ENCODE measurements at places on chromosomes 2 and 18. TPM values are rescaled to one million over a fixed set of nuclear protein-coding genes. Genes with fewer than 3 reads are reported as not detected.

Gene PSD4
- total RNA-seq = 0.60 TPM

Gene SEC11C
- total RNA-seq = 300 TPM

Gene DUSP2
- total RNA-seq = 0.50 TPM

- no peak overlapping the region for H3K4me3 ChIP-seq
- no peaks in the 10 kb centered on the region for H3K4me1 ChIP-seq
- no peaks in the 10 kb centered on the region for H3K27me3 ChIP-seq
- no peak overlapping the region for H3K27ac ChIP-seq
These were observed 246.1 kb downstream of the DYSF start for GRCh38 chr2:71699428-71699827.

DNA sequence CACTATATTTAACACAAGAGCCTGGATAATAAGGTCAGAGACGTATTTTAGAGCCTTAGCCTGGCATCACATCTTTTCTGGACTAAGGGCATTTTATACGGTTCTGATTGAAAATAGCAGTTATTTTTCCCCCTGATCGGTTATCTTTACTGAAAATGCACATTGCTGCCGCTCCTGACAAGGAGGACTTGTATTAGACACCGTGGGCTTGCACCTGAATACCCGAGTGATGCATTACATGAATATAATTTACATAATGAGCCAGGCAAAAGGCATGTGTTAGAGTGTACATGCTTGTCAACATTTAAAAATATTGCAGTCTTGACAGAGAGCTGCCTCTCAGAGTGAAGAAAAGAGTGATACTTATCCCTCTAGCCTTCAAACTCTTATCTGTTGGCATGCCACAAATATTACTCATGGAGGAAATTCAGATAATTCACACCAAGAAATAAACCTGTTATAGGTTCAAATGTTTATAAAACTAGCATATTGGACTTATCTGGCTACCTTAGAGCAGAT is 470.5 kb upstream of the ETAA1 start:
- no peak overlapping the region for H3K4me3 ChIP-seq
- H3K27me3 ChIP-seq = no peaks in the 10 kb centered on the region
- no peak for DNase-seq
- no peaks in the 10 kb centered on the region for H3K36me3 ChIP-seq
- peaks cover 10% of the 10 kb centered on the region for H3K4me1 ChIP-seq

- no peaks in the 10 kb centered on the region for H3K36me3 ChIP-seq
- peaks cover 32% of the 10 kb centered on the region for H3K4me1 ChIP-seq
- no peak for DNase-seq
- H3K27ac ChIP-seq = no peak overlapping the region
These were observed 135.9 kb upstream of the HNRNPA3 start for GRCh38 chr2:177076636-177077179.

- no peaks in the 10 kb centered on the region for H3K27me3 ChIP-seq
- H3K36me3 ChIP-seq = peaks cover 33% of the 10 kb centered on the region
- H3K4me3 ChIP-seq = peak overlapping the region; percentile 79
- H3K27ac ChIP-seq = peak overlapping the region; percentile 94
These were observed 1.2 kb downstream of the COA5 start for GRCh38 chr2:98607104-98607503.

GRCh38 chr2:236904389-236905263 is 181.1 kb upstream of the COPS8 start:
- H3K27me3 ChIP-seq = peaks cover 37% of the 10 kb centered on the region
- no peaks in the 10 kb centered on the region for H3K4me1 ChIP-seq
- no peak for DNase-seq
- H3K27ac ChIP-seq = no peak overlapping the region
- H3K36me3 ChIP-seq = no peaks in the 10 kb centered on the region

DNA sequence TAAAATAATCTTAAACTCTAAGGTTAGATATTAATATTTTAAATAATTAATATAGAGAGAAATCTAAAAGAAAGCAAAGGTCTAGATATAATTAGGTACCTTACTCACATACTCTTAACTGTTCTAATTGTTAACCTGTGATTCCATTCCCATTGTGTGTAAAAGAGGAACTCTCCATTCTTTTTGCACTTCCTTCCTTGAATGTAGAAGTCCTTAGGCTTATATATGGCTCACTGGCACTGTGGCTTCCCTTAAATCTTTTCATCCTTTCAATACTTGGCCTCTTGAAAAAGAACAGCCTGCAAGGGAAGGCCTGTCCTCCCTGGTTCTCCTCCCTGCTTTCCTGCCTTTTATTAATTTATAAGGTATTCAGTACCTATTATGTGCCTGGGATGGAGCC is 182.8 kb upstream of the FOSL2 start:
- H3K36me3 ChIP-seq = no peaks in the 10 kb centered on the region

Measured in A673 (cell line).